ENCODE measurements at places on chromosomes 5 and 9.

GRCh38 chr5:132813599-132814502 lies 749 bp downstream of the SOWAHA start:
- no peak for DNase-seq

- no peak for DNase-seq
Observed at GRCh38 chr9:130246126-130246525, 19.4 kb upstream of the HMCN2 start.

DNA sequence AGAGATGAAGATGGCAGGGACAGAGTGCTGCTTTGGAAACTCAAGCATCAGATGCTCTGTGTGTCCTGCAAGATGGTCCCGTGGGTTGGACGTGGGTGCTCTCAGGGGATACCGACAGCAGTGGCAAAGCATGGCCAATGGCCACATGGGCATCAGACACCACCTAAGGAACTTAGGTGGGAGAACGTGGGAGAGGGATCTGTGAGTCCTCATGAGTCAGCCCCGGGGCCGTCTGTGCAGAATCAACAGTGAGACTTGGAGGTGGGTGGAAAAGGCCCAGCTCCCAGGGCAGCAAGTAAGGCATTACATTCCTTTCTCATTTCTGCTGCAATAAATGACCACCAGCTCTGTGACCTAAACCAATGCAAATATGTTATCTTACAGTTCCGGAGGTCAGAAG lies 77.0 kb downstream of the RAD23B start:
- no peak for DNase-seq

- no peak for DNase-seq
Observed at GRCh38 chr5:125093776-125094175, 347.3 kb upstream of the ZNF608 start.

- no peak for DNase-seq
Observed at GRCh38 chr5:620586-621180, 8.5 kb downstream of the CEP72 start.

GRCh38 chr9:110129425-110129824 lies 78.5 kb downstream of the C9orf152 start:
- DNase-seq: no peak

- no peak for DNase-seq
Observed at GRCh38 chr9:19629488-19629887, 159.3 kb downstream of the SLC24A2 start.

DNA sequence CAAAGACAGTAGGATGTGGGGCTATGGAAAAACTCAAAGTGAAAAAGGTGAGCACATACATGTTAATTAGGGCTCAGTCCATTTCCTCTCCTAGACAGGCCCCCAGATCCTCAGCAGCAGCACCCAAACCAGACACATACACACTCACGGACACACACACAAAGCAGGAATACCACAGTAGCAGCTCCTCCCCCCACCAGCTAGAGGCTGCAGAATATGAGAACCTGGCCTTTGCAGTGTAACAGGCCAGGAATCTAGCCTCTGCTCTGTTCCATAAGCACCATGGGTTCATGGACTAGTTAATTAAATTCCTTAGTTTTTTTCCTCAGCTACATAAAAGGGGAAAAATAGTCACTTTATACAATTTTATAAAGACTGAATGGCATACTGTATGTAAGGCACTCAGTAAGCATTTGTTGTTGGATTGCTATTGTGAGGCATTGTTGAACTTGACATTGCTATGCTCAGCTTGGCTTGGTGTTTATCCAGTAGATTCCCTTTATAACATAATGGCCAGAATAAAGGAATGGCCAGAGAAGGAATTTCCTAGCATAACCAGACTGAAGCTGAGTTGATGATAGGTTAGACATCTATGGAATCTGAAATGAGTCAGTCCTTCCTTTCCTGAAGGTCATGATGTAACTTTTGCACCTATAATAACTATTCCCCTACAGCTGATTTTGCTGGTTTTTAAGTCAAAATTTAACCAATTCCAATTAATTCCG lies 186.8 kb downstream of the SEMA5A start:
- no peak for DNase-seq

- DNase-seq: no peak
Observed at GRCh38 chr9:23542927-23543326, 283.1 kb downstream of the ELAVL2 start.

DNA sequence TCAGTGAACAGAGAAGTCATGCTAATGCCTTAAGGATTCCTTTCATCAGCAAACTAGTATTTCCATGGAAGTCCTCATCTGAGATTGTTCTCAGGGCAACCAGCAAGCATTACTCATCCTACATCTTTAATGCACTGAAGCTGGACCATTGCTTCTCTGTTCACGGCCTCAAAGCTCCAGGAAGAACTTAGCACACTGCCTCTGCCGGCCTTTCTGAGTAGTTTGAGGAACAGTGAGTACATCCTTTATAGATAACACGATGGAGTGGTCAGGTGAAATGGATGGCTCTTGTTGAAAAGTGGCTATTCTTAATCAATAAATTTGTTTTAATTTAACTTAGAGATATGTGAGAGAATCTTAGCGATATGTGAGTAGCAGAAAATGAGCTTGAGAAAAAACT lies 35.8 kb downstream of the MEGF10 start:
- no peak for DNase-seq

GRCh38 chr9:121026260-121026691 lies 23.8 kb downstream of the C5 start:
- DNase-seq: no peak

- DNase-seq: no peak
Observed at GRCh38 chr5:53927668-53928247, 367.3 kb downstream of the NDUFS4 start.

DNA sequence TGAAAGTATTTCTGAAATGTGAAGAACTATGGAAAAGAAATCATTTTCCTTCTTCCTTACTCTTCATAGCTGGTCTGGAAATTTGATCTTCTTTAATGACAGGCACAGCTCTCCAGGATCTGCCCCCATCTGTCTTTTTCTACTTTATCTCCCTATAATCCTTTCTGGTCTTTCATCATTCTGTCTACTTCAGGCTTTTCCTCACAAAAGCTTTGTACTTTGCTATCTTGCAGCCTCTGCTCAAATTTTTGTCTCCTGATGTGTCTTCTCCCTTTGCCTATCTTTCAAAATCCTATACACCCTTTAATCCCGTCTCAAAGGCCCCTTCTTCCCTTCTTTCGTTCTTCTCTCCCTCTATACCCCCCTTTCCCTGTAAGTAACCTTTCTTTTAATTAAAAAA lies 114.9 kb upstream of the ATP10B start:
- no peak for DNase-seq

DNA sequence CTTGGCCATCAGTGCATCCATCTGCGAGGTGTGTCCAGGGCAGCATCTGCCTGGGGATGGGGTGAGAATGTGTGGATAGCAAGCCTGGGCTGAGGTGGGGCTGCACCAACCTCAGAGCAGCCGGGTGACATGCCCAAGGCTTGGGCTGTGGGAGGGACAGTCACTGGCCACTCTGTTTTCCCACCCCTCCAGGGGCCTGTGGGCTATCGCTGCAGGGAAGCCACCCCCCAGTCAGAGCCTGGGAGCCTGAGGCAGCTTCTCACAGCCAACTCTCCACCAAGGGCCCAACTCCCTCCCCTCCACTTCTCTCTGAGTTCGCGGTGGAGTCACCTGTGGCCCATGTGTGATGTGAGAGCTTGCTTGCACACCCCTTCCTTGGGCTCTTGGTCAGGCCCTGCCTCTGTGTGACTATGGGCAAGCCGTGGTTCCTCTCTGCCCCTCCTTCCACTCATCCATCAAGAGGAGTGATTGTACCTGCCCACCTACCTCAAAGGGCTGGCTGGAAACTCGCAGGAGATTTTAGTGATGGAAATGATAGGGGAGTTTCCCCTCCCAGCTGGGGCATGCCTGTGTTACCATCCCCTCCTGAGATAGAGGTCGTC lies 54.8 kb downstream of the DAB2IP start:
- DNase-seq: no peak

DNA sequence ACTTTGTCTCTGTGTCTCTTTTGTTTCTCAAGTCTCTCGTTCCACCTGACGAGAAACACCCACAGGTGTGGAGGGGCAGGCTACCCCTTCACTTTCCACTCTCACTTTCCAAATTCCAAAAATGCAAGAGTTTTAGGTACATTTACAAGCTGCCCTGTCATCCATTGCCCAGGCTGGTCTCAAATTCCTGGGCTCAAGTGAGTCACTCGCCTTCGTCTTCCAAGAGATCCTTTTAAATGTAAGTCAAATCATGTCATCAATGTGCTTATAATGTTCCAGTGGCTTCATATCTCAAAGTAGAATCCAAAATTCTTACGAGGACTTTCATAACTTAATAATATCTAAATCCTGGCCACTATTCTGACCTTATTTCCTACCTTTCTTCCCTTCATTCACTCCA lies 20.4 kb upstream of the UGCG start:
- no peak for DNase-seq

- no peak for DNase-seq
Observed at GRCh38 chr5:158209219-158209908, 350.4 kb upstream of the CLINT1 start.

DNA sequence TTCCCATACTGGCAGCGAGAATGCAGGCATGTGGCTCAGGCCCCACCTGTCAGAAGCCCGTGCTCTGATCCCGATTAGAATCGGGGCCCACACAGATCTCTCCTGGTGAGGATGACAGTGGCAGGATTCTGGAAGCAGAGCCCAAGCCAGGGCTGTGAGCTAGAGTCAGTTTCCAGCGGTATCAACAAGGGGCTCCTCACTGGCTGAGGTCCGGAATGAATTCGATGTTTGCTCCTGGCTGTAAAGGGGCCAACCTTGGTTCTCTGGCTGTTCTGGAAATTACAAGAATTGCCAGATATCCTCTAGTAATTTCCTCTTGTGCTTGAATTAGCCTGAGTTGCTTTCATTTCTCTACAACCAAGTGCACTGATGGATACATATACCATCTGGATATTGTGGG lies 129.1 kb upstream of the SPRY4 start:
- DNase-seq: no peak

GRCh38 chr5:80591352-80591751 lies 21.3 kb upstream of the ANKRD34B start:
- DNase-seq: no peak

DNA sequence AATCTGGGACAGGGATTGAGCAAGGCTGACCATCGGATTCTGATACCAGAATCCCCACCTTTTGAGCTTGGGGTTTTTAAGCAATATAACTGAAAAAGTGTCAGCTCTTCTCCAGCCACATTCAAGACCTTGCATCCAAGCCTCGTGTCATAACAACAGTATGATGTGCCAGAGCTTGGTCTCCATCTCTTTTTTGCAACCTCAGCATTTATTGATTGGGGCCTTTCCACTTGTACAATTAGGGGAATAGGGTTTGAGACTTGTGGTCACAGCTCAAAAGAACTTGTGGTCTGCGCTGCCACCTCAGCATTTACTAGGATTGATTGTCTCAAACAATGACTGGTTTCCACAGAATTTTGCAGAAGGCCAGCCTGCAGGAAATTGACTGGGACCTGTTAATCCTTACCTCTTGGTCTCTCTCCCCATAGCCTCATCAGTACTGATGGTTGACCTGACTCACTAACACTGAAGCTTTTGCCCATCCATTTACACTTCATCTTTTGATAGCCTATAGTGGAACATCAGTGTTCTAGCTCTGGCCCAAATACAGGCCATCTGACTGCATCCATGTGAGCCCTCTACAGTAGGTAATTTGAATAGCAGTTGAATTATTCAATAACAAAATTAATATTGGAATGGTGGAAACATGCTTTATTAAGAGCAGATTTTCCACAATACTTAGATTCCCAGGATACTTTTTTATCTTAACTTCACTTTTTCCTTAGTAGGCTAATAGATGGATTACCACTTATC lies 381.6 kb upstream of the PRR16 start:
- no peak for DNase-seq

DNA sequence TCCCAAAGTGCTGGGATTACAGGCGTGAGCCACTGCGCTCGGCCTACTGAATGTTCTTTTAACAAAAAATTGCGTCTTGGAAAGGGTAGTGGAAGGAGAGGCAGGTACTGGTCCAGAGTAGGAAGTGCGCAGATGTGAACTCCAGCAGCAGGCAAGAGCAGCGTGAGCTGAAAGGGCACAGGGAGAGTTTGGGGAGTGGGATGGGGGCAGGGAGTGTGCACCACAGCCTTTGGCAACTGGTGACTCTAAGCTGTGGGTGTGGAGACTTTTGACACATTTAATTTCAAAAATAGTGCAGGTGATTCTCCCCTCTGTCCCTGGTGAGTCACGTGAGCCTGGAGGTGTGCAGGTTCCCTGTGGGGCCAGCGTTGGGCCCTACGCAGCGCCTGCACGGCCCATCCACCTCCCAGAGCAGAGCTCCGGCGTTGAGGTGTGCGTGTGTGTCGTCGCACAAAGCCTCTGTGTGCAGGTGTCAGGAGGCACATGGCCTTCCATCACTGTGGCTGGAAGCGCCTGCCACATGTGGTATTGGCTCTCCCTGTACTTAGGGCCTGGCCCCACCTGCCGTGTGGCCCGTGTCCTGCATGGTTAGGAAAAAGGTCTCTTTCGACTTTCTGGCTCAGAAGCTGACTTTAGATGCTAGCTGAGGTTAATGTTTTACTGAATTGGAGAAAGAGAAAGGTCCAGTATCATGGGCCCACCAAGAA lies 11.5 kb downstream of the SQSTM1 start:
- DNase-seq: no peak

DNA sequence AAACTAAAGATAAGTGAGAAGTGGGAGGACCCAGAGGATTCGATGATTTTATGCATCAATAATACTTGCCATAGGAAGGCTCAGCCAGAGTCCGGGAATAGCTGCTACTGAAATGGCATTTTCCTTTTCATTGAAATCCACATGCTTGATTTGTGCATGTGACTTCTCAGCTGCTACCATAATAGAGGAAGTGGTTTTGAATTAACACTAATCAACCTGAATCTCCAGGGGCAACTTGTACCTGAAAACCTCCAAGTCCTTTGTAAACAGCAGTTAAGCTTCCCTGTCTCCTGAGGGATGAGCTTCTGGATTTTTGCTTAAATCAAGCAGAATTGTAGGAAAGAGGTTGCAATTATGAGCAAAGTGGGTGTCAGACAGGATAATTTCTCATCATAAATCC lies 124.9 kb downstream of the PPP2R2B start:
- no peak for DNase-seq

DNA sequence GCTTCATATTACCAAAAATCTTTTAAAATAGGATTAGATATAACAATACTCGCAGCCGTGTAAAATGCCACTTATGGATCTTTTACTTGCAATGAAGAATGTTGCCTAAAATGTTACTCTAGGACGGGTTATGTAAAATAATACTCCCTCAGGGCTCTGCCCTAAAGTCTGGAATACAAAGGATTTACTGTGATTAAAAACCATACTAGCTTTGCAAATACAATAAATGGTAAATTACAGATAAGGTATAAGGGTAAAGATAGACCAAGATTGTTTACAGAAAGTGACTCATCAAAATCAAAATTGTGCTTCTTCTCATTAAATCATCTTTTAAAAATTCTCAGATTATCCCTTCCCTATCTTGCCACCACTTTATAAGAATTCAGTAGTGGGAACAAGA lies 163.6 kb downstream of the MEF2C start:
- DNase-seq: no peak

DNA sequence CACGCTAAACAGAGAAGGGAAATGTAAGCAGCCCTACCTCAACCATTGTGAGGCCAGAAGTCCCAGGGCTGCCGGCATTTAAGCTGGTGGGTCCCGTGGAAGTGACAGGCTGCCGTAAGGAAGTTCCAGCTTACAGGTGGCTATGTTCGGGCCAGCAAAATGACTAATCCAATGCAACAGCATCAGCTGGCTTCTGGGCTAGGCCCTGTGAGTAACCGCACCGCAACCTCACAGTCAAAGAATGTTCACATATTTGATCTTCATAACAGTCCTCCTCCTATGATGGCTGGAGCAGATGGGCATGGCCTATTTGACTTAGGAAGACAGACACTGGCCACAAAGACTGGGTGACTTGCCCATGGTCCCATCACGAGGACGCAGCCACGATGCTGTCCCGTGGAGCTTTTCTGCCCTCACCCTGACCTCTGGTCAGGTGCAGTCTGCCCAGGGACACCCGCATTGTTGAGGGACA lies 88.2 kb downstream of the LIFR start:
- DNase-seq: no peak
